T-helper 17 cell (primary cell): ENCODE measurements at places on chromosomes 2 and 18. TPM values are rescaled to one million over a fixed set of nuclear protein-coding genes. Genes with fewer than 3 reads are reported as not detected.

Gene TRAK2
- 40.7 TPM for total RNA-seq

GRCh38 chr18:47696870-47697269, 233.6 kb downstream of the SMAD2 start:
- no peaks in the 10 kb centered on the region for H3K4me1 ChIP-seq
- DNase-seq, result no peak
- H3K27ac ChIP-seq, result no peak overlapping the region
- H3K27me3 ChIP-seq, result peaks cover 54% of the 10 kb centered on the region
- peaks cover 4% of the 10 kb centered on the region for H3K36me3 ChIP-seq

Gene DOK1
- 8.3 TPM for total RNA-seq

- H3K27ac ChIP-seq, result peak overlapping the region; percentile 8
- H3K4me1 ChIP-seq, result peaks cover 15% of the 10 kb centered on the region
- H3K36me3 ChIP-seq, result peaks cover 4% of the 10 kb centered on the region
- H3K4me3 ChIP-seq, result no peak overlapping the region
These were observed 46.2 kb downstream of the PUM2 start for GRCh38 chr2:20304411-20304810.

- DNase-seq, result no peak
- H3K4me3 ChIP-seq, result no peak overlapping the region
- H3K27ac ChIP-seq, result no peak overlapping the region
- H3K4me1 ChIP-seq, result peaks cover 19% of the 10 kb centered on the region
- H3K27me3 ChIP-seq, result no peaks in the 10 kb centered on the region
These were observed 69.0 kb downstream of the IL1R2 start for GRCh38 chr2:102060792-102061191.
